Testis (tissue), 5 donors: ENCODE measurements at places on chromosomes 1 and 21. TPM values are rescaled to one million over a fixed set of nuclear protein-coding genes. Genes with fewer than 3 reads are reported as not detected.

The TFAP2E gene
- total RNA-seq = 4.0 TPM

The SEC16B gene
- total RNA-seq = 5.9 TPM

The PLA2G5 gene
- total RNA-seq = 19.8 TPM

The INSRR gene
- 6.4 TPM for total RNA-seq

The BACE2 gene
- total RNA-seq = 28.6 TPM

The FCRL4 gene
- 0.08 TPM for total RNA-seq
